Activated T-cell treated with anti-CD3 and anti-CD28 coated beads for 48 hours (primary cell): ENCODE measurements at places on chromosomes 2 and 18.

GRCh38 chr18:53771664-53772063, 452.8 kb downstream of the MBD2 start:
- no peak for DNase-seq

DNA sequence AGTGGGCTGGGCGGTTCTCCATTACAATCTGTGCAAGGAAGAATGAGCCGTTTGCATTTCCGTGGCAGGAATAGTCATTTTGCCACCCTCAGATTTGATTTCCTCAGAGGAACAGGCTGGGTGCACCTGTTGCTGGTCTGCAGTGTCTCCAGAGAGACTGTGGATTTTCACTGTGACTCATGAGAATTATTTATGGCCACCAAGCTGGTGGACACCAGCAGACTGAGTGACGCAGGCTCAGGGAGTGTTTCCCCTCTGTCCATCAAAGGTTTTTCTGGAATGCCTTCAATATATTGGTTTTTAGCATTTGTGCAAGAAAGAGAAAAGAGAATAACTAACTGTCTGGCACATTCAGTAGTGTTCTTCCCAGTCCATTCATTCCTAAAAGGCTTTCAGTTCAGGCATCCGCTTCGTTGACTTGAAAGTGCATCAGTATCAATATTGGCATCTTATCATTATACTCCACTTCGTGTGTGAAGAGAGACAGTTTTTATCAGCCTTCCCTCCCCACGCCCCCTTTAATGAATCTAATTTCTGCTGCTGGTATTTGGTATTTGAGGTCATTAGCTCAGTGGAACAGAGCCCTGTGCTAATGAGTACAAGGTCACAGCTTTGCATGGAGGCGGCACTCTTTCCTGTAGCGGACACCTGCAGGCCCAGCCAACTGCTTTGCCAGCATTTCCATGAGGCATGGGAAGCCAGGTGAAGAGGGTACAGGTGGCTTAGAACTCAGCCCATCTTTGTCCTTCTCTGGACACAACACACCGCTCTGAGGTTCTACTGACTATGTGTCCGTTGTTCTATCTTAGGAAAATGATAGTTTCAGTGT, 39.9 kb downstream of the PRKCE start:
- DNase-seq = no peak

DNA sequence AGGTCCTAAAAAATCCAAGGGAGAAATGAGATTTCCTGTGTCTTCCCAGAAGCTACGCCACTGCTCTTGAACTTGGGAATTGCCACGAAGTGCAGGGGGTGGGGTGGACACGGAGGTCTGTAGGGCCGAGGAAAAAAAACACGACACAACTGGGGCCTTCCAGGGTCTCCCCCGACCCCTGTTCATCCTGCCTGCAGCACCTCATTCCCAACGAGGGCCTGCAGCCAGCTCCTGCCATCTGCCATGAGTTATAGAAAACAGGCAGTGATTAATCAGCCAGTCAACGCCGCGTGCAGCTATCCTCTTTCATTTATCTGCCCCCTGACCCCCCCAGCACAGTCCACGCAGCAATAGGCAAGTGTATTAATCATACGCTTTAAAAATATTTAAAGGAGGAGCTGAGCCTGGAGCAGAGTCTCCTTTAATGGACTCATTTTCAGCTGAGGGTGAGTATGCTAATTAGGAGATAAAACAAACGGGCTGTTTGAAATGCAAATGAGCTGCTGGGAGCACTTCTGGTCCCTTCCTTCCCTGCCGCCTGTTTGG, 209.9 kb downstream of the TFCP2L1 start:
- peak; percentile 49 for DNase-seq

- DNase-seq = no peak
These were observed 89.7 kb downstream of the NPAS2 start for GRCh38 chr2:100909534-100910081.

DNA sequence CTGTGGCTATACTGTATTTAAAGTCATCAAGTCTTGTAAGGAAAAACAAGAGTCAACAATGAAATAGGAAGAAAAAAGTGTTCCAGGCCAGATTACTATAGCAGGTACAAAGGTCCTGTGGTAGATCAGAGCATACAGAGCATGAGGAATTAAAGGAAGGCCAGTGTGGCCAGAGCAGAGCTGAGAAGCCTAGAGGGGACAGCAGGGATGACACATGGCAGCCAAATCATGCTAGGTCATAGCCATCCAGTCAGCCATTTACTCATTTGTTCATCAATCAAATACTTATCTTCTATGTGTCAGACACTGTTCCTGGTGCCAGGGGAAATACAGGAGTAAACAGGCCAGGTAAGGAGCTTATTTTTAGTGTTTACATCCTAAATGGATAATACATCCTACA, 24.3 kb downstream of the ADD2 start:
- DNase-seq = no peak

DNA sequence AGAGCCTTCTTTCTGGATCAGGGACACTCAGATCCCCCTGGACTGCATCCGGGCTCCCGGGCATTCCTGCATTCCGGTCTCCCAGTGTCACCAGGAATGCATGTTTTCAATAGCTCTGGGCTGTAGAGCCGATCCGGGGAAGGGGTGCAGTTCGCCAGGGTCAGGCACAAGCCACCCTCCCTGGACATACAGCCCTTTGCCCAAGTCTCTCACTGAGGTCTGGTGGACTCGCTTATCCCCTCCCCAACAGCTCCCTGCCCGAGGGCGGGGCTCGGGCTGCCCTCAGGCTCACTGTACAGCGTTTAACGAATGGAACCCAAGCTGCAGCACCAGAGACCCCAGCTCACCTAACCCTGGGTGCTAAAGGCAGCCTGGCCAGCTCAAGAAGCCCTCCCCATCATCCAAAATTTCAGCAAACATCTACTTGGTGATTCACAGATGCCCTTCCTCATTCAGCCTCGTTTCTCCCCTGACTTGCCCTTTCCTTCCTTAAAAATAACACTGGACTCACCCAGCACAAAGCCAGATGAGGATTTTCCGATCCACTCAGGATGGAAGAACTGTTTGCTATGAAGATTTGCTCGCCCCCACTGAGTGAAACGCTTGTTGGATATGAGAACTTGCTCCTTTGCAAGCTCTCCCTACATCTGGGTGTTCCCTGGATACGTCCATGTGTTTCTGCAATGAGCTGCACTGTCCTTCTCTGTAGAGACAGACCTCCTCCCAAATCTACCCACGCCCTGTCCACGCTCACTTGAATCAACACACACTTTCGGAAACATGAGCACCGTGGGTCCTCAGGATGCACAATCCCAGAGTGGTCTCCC, 58.1 kb downstream of the PXDN start:
- no peak for DNase-seq

DNA sequence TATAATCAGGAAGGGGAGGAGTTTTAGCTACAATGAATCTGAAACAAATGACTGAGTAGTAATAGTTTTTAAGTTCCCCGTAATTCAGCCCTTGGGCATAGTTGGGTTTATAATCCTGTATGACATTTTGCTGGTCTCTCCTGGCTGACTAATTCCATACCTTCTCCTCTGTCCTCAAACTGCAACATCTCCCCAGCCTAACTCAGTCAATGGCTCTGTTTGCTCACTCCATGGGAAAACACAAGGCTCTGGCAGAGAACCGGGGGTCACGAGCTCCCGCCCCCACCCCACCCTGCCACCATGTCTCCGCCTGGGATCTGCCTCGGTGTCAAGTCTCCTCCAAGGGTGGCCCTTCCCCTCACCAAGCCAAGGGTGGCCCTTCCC, 168.6 kb downstream of the HDAC4 start:
- no peak for DNase-seq
